ENCODE measurements at places on chromosomes 4 and X.

DNA sequence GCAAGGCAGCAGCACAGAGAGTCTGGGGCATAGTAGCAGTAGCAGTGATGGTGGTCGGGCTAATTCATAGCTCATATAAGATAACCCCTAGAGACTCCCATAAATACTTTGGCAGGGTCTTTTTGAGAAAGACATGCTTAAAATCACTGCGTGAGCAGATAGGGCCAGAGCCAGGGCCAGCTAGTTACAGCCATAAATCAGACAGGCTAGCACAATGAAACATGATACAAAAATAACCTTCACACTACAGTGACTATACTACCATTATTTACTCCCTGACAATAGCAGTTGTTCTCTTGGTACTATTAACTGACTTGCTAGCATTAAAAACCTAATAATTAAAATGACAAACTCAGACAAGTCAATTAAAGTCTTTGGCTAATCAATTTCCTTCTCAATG is 295.9 kb downstream of the SMARCA1 start:
- DNase-seq, result no peak

DNA sequence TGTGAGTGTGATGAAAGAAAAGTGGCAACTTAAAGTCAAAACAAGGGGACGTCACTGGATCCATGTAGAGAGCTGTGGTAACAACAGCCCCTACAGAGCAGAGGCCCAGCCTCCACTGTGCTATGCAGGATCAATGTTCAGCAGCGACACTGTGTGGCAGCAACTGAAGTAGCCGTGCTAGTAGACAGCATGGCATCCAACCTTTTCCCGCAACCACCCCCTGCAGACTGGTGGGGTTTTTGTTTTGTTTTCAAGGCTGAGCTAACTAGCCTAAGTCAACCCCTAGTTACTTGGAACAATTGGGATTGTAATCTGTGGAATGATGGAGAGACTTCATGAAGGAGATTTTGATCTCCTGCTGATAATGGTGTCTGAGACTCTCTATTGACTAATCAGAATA is 44.4 kb upstream of the PPARGC1A start:
- DNase-seq, result no peak

GRCh38 chrX:136344320-136344719 is 43.6 kb downstream of the ADGRG4 start:
- no peak for DNase-seq

GRCh38 chr4:69743476-69744156 is 16.8 kb downstream of the SULT1B1 start:
- DNase-seq, result no peak

- no peak for DNase-seq
Observed at GRCh38 chr4:185054886-185055285, 36.6 kb downstream of the HELT start.

DNA sequence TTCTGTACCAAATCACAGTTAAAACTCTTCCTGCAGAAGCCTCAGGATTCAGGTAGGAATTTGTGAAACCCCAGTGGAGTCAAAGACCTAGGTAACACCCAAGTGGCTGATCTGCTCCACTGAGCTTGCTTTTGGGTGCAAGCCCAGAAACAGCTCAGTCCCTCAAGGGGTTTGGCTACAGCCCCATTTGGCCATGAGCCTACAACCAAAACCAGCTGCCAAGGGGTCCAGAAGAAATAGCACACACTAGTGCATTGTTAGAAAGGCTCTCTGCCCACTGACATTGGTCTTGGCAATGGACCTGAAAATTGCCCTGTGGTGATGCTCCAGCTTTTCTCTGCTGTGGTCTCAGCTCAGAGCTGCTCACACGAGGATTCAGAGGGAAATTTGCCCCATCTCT is 577.4 kb upstream of the INTU start:
- DNase-seq, result peak; percentile 59

DNA sequence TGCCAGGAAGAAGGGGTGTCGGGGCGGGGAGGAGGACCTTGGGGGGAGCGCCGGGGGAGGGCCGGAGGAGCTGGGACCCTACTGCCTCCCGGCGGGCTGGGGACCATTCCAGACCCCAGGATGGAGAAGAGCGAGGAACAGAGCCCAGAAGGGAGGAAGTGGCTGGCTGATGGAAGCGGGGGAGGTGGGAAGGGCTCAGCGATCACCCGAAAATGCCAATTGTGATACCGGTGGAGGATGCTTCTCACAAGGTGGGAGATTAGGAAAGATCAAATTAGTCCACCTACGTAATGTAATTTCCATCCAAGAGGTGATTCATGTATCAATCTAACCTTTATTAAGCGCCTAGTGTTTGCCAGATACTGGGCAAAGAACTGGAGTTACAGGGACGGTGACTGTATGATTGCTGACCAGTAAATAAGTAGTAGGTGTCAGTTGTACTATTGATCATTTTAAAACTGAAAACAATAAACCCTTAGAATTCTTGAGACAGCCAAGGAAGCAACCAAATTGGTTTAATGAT is 452 bp upstream of the RAI2 start:
- no peak for DNase-seq

DNA sequence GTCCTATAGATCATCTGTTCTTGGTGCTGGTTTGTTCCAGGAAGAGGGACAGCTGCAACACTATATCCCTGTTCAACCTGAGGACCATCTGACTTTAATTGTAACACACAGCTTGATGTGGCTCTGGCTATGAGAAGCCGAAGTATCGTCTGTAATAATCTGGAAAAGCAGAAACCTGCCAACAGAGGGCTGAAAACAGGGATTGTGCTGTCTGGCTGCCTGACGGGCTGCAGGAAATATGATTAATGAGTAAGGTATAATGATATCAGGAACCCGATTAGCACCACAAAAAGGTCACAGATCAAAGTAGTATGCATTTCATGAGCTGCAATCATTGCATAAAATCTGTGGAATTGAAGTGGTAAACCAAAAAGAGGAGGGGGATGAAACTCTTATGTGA is 170.4 kb upstream of the MAB21L2 start:
- no peak for DNase-seq

GRCh38 chrX:149713279-149714050 is 1.6 kb downstream of the MAGEA11 start:
- DNase-seq, result no peak

GRCh38 chrX:5341902-5342301 is 886.8 kb downstream of the NLGN4X start:
- no peak for DNase-seq

GRCh38 chr4:123649645-123650391 is 253.2 kb downstream of the SPRY1 start:
- no peak for DNase-seq

DNA sequence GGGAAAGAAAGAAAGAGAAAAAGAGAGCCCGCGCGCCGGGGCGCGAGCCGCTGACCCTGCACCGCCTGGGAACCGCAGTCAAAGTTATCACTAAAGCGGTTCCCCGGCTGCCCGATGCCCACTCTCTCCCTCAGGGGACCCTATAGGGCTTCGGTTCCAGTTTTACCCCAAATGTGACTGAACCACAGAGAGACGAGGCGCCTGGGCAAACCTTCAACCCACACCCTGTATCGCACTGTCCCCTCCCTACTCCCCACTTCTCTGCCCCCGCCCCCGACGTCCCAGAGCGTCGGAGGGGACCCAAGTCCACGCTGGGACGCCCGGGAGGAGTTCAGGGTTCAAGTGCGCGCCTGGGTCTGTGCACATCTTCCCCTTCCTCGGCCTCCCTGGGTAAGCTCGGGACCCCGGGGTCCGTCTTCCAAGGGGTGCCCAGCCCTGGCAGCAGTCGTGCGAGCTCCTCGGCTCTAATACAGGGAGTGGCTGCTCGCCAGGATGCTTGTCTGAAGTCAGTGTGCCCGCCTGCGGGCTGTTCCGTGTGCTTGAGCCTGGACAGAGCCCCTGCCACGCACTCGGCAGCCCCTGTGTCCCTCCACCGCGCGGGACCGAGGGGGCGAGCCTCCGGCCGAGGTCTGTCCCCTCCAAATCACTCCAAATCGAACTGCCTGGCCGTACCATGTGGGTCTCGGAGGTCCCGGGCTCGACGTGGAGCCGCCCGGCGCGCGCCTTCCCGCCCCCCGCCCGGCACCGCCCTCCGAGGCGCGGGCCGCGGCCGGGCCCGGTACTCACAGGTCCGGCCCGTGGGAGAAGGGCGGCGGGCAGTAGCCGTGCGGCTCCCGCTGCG is 960 bp downstream of the TRPC3 start:
- peak; percentile 1 for DNase-seq

DNA sequence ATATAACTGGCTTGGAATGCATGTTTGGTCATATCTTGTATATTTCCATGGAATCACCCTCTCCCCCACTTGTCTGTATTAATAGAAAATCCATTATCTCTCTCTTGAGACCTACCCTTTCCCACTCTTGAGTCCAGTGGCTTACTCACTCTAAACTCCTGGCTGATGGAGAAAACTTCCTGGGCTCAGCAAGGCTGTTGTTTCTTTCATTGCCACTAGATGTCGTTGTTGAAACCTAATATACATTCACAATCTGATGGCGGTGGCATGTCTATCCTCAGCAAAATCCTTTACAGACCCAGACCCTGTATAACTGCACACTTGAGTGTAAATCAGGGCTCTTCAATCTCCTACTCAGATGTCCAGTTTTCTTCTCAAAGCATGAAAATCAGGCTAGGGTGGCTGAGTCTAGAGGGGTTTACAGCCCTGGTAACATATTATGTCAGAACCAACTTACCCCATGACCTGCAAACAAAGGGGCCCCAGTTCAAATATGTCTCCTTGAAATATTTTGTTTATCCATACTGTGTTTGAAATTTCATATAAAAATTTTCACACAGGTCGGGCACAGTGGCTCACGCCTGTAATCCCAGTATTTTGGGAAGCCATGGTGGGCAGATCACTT is 70.0 kb upstream of the FAM241A start:
- no peak for DNase-seq

DNA sequence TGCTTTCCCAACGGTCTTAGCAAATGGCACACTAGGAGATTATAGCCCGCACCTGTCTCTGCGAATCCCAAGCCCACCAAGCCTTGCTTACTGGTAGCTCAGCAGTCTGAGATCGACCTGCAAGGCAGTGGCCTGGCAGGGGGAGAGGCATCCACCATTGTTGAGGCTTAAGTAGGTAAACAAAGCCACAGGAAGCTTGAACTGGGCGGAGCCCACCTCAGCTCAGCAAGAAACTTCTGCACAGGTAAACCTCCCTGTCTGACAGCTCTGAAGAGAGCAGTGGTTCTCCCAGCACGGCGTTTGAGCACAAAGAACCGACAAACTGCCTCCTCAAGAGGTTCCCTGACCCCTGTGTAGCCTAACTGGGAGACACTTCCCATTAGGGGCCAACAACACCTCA is 42.8 kb downstream of the BRWD3 start:
- no peak for DNase-seq

- no peak for DNase-seq
Observed at GRCh38 chr4:186805020-186805820, 81.6 kb upstream of the FAT1 start.

GRCh38 chr4:31548823-31549222 is 828.7 kb downstream of the PCDH7 start:
- DNase-seq, result no peak

DNA sequence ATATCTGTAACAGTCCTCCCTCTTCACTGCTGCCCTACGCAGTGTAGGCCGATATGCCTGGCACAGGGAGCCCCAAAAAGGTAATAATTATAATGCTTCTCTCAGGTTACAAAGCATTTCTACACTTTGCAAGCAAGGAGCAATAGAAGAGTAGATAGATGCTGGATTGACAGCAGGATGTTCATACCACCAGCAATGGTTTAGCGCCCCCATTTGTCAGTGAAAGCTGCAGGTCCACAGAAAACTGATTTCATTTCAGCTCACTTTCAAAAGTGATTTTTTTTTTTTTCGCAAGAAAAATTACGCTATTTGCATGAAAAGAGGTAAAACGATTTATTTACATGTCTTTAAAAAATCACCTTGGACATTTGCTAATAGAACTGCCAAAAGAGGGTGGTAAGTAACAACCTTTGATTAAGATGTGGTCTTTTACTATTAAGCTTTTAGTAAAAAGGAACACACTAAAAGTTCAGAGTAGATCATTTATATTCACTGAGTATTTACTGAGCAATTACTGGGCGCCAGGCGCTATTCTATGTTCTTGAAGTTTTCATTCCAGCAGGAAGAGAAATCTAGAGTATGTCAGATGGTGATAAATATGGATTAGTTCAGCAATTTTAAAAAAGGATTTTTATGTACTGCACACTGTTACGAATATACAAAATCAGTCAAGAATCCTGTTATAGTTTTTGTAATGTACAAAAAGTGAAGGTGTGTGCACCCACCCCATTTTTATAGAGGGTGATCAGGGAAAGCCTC is 34.4 kb downstream of the HPF1 start:
- DNase-seq, result no peak

- DNase-seq, result no peak
Observed at GRCh38 chr4:47391256-47391655, 72.2 kb downstream of the COMMD8 start.
